Activated CD4-positive, CD25-positive, alpha-beta regulatory T cell treated with anti-CD3 and anti-CD28 coated beads, Interleukin-2, amount 50 U/mL, for 24 hours (primary cell): ENCODE measurements at places on chromosomes 2 and 18.

- no peak for ATAC-seq
Measured at GRCh38 chr2:239269916-239270315, 130.9 kb downstream of the HDAC4 start.

DNA sequence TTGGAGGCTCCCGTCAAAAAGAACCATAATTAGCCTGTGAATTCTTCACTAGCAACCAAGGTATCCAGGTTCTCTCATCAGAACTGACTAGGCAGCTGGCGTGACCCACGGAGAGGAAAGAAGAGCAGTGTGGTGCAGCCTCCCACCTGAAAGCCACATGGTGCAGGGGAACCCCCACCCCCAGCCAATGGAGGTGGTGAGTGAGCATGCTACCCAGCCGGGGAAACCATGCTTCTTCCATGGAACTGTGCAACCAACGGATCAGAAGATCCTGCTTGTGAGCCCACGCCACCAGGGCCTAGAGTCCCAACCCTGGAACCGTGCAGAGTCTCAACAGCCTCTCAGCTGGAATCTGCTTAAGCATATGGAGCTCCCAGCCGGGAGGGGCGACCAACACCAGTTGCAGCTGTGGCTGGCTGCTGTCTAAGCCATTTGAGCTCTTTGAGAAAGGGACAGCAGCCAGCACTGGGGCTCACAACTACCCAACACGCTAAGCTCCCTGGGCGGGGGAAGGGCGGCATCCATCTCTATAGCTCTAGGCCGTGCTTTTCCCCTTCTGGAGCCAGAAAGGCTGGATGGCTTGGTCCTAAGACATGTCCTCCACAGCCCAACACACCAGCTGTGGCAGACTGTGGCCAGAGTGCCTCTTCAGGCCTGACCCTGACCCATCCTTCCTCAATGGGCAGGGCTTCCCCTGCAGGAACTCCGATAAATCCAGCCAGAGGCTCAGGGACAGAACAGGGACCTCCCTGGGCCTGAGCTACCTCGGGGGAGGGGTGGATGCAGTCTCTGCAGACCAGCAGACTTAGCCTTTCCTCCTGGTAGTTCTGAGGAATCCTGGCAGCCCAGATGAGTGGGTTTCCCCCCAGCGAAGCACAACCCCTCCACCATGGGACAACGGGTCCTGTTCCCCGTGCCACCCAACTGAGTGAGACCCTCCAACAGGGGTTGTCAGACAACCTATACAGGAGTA, 151.4 kb upstream of the NXPH2 start:
- ATAC-seq, result no peak

GRCh38 chr2:219775506-219775905, 148.1 kb downstream of the SLC4A3 start:
- no peak for ATAC-seq

DNA sequence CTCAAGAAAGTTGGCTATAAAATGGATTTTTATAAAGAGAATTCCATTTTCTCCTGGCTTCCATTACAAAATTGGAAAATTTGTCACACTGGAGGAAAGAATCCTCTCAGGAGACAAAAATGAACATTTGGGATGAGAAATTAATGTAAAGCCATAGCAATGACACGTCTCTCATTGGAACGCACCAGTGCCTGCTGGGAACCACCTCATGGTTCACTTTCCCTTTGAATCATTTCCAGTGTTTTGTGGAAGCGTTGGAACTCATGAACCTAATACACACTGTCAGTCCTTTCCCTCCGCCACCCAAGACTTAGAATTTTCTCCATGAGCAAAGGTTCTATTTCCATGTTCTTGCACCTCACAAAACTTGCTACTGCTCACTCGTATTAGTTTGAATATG, 21.0 kb upstream of the NRP2 start:
- no peak for ATAC-seq

GRCh38 chr2:128303911-128304310, 14.8 kb downstream of the HS6ST1 start:
- ATAC-seq, result no peak

DNA sequence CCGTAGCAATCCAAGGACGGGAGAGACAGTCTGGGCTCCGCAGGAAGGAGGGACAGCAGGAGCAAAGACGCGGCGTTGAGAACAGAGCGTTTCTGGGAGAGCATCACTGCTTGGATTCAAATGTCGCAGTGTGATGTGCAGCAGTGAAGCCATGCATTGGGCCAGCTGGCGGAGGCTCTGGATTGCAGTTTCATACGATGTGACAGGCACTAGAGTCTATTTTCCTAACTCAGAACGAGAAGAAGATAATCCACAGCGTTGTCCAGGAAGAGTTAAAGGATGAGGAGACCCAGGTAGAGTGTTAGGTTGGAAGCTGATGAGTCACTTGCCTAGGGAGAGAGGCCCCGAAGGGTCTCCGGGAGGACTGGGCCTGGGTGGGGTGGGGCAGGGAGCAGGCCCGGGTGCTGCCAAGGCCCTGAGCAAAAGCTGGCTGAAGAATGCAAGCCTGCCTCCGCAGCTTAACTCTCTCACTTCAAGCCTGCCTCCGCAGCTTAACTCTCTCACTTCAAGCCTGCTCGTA, 17.7 kb upstream of the SEMA4C start:
- no peak for ATAC-seq

DNA sequence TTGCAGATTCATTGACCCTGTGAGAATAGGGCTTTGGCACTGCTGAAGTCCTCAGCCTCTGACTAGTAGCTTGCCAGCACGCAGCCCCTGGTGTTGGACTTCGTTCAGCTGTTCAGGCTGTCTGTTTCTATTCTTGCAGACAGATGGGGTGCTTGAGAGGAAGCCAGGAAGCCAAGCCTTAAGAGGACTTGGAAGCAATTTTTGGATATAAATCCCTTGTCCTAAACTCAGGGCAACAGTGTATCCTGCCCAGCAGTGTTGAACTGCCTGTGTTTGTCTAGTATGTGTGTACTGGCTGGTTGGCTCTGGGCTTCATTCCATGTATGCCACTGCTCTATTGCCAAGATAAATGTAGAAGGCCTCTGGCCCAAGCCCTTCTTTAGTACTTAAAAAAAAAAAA, 108.6 kb downstream of the COMMD1 start:
- ATAC-seq, result no peak

DNA sequence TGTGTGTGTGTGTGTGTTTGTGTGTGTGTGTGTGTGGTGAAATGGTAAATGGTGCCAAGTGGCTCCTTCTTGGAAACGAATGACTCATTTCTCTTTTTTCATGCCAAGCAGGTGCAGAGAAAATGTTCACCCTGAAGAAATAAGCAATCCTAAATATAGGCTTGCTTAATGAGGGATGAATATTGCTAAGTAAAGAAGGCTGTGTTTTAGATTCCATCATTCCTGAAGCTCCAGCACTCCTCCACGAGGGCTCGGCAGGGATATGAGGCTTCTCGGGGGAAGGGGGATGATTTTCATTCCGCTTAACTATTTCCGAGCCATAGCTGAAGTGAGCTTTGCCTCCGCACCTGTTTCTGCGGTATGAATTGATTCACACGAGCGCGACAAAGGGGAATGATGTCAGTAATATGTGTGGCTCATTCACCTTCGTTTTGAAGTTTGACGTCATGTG, 72.9 kb downstream of the TSN start:
- no peak for ATAC-seq

GRCh38 chr18:29501952-29502351, 1325.0 kb upstream of the CDH2 start:
- ATAC-seq, result no peak

DNA sequence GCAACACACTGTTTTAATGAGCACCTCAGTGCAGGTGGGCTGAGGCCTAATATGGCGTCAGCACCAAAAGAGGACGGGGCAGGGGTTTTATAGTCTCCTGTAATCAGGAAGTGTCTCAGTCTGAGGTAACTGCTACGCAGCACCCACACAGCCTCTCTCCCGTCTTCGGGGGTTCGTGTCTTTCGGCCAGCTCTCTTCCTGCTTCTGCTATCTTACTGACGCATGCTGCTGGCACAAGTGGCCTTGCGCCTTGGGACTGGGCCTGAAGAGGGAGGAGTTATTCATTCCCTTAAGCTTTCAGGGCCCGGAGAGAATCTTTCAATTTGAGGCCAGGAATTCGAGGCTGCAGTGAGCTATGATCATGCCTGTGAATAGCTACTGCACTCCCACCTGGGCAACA, 14.5 kb upstream of the PAPOLG start:
- ATAC-seq, result no peak

DNA sequence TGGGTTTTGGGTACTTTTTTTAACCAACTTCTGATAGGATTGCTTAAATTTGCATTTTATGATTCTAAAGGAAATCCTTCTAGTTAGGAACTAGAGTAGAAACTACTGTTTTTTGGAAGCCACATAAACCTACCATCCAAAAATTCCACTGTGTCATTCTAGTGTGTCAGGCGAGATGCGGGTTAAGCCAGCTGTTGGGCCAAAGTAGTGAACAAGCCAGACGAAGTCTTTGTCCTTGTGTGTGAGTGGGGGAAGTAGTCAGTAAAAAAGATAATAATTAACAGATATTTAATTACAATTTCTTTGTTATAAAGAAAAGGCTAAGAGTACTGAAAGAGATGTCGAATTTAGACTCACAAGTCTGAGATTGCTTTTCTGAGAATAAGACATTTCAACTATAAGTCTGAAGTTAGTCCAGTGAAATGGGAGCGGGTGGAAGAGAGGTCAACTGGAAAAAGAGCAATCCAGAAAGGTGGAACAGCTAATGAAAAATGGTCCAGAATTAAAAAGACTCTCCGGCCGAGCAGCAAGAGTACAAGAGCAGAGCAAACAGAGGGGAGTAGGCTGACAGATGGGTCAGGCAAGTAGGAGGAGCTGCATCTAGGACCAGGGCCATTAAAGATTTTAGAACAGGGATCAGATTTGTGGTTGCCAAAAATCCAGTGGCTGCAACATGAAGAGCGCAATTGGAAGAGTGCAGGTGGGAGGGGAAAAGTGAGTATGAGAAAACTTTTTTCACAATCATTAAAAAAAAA, 1.5 kb downstream of the EPB41L5 start:
- no peak for ATAC-seq

DNA sequence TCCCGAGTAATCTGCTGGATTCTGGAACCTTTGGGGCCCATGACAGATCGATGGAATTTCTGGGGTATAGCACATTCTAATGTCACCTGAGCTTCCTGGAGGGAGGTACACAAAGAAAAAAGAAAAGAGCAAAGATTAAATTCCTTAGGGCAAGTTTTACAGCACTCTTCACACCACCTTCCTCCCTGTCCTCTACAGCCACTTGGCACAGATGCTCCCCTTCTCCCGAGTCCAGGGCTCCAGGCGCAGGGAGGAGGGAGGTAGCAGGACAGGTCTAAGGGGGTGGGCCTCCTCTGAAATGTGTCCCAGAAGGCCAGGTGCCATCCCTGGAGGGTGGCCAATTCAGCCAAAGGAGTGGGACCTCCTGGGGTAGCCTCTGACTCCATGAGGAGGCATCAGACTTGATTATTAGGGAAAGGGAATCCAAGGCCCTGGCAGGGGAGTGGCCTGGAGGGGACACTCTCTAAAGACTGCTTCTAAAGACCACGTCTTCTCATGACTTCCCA, 50.3 kb downstream of the ANO7 start:
- ATAC-seq, result no peak

DNA sequence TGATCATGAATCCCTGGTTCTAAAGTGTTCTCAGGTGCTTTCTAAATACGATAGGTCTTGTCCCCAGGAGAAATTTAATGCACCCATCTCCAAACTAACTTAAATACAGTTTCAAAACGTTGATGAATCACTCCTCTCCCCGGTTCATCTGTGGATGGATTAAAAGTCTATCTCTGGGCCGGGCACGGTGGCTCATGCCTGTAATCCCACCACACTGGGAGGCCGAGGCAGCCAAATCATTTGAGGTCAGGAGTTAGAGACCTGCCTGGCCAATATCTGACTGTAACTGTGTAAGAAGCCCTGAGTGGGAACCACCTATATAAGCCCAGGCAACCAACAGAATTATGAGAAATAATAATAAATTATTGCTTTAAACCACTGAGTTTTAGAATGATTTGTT, 78.7 kb downstream of the LONRF2 start:
- ATAC-seq, result no peak

DNA sequence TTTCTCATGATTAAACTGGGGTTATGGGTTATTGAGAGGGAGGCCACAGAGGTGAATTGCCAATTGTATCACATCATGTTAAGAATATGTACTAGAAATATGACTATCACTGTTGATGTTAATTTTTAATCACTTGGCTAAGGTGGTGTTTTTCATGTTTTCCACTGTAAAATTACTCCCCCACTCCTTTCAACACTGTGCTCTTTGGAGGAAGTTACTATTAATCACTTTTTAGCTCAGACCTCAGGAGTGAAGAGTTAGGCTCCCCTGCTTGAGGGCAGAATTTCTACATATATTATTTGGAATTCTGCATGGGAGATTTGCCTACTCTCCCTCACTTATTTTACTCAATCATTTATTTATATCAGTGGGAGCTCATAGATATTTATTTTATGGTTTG, 76.0 kb upstream of the OSR1 start:
- no peak for ATAC-seq

DNA sequence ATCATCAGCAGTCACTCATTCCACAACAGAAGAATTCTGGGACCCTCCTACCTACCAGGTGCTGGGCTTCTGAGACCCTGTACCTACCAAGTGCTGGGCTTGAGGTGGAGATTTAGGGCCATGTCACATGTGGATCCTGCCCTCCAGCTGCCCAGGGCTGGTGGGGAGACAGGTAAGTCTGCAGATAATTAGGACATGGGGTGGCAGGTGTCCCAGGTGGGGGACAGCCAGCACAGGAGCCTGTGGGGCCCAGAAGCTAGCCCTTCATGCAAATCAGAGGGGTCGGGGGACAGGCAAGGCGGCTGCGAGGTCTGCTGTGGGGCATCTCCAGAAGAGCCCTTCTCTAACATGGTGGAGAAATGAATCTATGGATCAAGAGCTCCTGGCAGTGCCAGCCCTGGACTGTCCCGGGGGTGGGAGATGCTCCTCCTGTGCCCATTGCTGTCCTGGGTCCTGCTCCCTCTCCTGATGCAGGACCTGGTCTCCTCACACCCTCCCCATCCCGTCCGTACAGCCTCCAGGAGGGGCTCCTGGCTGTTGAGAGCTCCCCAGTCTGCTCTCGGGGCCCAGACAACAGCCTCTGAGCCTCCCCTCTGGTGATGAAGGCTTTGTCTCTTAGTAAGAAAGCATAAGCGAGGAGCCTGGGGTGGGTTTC, 106.3 kb upstream of the GLI2 start:
- no peak for ATAC-seq
